ENCODE measurements at places on chromosomes 2 and 18.

DNA sequence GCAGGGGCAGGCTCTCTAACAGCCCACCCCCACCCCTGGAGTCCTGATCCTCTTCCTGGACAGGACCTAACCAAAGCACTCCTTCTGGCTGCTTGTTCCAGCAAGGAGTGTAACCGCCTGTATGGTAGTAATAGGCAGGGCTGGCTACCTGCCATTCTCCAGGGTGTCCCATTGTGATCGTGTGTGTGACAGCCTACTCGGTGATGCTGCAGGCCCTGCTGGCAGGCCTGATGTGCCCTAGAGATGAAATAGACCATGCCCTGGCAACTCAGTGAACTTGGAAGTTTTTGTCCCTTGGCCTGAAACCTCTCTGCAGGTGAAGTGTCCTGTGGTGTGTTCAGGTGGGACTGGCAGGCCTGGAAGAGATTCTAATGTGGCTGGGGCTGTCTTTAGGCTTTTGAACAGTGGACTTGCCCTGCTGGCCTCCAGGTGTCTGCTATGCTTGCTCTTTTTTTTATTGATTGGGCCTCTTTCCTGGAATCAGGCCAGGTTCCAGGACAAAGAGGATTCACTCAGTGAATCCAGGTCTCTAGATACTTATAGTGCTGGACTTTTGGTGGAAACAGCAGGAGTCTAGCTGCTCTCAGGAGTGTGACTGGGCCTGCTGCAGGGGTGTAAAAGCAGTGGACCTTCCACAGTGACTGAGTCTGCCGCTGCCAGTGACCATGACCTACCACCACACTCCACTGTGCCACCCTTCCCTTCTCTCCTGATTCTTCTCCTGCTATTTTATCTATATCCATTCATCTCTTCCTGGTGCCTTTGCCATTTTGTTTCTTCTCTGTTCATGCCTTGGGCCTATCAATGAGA, 132.1 kb downstream of the CTIF start:
- DNase-seq: no peak

DNA sequence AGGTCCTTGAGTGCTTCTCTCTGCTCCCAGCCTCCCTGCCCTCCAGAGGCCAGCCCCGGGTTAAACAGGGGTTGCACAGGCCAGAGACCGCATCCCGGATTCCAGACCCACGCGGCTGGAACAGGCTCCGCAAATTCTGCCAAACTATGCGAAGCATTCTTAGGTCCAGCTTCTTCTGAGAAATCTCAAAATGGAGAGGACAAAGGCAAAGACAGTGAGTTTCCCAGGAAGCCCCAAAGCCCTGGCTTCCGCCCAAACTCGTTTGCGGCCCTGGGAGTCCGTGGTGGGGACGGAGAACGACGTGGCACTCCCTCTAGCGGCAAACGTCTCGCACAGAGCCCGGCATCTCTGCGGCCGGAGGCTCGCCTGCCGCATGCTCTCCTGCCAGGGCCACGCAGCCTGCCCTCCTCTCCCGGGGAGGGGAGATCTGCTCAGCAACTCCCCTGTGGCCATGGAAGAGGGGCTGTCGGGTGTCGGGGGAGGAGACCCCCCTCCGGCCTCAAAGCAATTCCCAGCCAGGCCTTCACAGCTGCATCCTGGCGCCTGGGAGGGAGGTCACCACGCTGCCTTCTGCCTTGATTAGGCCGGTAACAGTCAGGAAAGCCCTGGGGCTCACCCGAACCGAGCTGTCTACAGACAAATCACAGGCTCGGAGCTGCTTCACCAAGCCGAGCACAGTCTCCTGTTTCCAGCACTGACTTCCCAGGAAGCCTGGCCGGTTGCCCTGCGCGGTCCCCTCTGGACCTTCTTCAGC, 33.4 kb upstream of the KLHL29 start:
- DNase-seq: peak; percentile 86

GRCh38 chr18:75201282-75202270, 7.4 kb downstream of the PTGR3 start:
- DNase-seq: no peak

DNA sequence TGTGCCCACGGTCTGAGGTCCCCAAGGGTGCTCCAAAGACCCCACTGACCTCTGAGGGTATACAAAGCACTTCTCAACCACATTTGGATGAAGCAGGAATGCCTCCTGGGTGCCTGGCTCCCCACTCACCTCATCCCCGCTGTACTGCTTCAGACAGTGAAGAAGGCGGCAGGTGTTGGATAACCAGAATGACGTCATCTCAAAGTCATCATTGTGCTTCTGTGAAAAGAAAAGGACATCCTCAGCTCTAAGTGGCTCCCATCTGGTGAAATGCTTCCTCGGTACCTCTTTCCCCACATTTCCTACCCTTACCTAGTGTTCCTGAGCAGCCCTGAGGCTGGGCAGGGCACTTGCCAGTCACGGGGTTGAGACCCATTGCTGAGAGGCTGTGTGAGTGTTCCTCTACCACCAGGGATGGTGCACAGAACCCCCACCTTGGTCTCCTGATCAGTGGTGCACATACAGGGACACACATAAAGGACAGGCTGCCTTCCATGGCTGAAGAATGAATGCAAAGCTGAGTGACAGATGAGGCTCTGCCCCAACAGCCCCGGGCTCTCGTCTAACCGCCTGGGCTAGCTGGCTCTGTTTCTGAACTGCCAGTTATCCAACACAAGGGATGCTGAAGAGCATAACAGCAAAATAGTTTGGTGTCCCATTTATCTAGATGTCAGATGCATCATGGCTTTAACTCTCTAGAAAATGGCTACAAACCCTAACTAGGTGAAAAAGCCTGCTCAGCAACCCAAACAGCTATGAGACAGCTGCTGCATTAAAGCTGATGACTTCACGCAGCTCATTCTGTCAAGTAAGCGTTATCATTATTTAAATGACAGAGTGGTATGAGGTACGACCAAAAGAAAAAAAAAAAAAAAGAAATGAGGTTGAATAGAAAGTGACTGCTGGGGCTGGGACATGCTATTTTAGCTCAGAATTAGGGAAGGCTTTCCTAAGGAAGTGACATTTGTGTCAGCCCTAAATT, 28.2 kb upstream of the ACAA2 start:
- DNase-seq: no peak

Data from fibroblast of skin of abdomen (primary cell).